Tibial artery (tissue), 4 donors: ENCODE measurements at places on chromosomes 7 and 10.
A peak's percentile ranks its signal among the peaks of the same experiment; 100 is the strongest.

- H3K27me3 ChIP-seq: no peaks in the 10 kb centered on the region
- DNase-seq: no peak
- H3K36me3 ChIP-seq: no peaks in the 10 kb centered on the region
Measured at GRCh38 chr7:135716677-135717238, 11.2 kb downstream of the SLC13A4 start.

DNA sequence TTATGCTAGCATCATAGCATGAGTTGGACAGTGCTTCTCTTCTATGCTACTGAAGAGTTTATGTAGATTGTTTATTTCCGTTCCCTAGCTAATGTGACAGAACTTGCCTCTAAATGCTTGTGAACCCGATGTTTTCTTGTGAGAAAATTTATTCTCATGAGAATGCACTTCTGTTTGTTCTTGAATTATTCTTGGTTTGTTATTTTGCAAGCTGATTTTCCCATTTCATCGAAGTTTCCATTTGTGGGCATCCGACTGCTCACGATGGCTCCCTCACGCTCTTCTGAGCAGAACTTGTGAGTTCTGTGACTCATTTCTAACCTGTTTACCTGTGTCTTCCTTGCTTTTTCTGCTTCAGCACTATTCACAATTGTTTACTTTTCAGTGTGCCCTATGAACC lies 59.9 kb downstream of the WDFY4 start:
- no peaks in the 10 kb centered on the region for H3K36me3 ChIP-seq
- no peak overlapping the region for H3K27ac ChIP-seq
- no peak overlapping the region for H3K4me3 ChIP-seq
- DNase-seq: no peak

DNA sequence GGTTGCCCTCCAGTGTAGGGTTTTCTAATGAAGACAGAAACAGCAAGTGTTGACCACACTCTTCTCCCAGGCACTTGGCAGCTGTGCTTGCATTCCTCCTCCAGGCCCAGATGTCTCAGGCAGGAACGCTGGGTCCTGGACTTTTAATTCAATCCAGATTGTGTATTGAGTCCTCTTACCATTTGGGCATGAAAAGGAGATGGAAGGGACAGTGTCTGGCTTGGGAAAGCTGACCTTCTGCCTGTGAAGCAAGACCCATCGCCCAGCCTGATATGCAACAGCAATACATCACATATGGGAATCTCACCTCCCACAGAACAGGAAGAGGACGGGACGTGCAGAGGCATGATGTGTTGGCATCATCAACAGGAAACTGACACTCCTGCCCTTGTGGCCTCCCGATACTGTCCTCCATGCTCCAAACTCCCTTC lies 174.4 kb upstream of the LYZL2 start:
- H3K27me3 ChIP-seq: no peaks in the 10 kb centered on the region
- peak; percentile 83 for DNase-seq
- peak overlapping the region; percentile 40 for H3K27ac ChIP-seq
- no peak overlapping the region for H3K4me3 ChIP-seq

- H3K27me3 ChIP-seq: peaks cover 80% of the 10 kb centered on the region
- DNase-seq: no peak
Measured at GRCh38 chr7:1599640-1600395, 30.0 kb upstream of the PSMG3 start.

- no peaks in the 10 kb centered on the region for H3K4me1 ChIP-seq
- H3K4me3 ChIP-seq: peak overlapping the region; percentile 42
- H3K36me3 ChIP-seq: no peaks in the 10 kb centered on the region
- no peak overlapping the region for H3K27ac ChIP-seq
- no peaks in the 10 kb centered on the region for H3K27me3 ChIP-seq
Measured at GRCh38 chr7:150736864-150737263, 354 bp upstream of the GIMAP5 start.

DNA sequence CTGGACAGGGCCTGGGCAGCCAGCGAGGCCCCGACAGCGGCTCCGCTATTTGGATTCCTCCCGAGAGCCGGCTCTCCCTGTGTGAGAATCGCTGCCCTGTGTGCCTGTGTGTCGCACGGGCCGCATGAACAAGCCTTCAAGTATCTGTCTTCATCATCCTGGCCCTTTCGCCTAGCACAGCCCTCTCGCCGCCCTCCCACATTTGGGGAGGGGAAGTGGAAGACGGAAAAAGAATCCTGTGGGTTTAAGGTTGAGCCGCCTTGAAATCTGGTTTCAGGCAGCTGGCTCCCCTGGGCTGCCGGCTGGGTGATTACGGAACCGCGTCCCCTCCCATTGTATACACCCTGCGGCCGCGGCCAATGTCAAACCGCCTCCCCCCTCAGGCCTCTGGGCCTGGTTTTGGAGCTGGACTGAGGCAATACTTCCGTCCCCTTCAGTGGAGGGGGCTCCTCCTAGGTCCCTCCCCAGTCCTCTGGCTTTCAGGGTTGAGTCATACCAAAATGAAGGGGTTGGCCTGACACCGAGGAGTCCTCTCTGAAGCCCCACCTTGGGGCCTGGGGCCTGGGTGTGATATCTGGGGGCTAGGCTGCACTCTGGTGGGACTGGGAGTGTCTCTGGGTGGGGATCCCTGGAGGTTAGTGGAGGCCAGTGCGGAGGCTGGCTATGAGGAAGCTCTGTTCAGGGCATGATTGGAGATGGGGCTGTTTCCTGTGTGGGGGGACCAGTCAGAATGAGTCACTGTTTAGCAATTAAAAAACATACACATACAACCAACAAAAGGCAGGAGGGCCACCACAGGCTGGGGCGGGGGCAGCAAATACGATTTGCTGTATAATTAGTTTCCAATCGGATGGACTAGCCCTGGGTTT lies 1.7 kb downstream of the TRIM8 start:
- peaks cover 3% of the 10 kb centered on the region for H3K36me3 ChIP-seq
- no peaks in the 10 kb centered on the region for H3K27me3 ChIP-seq
- peak overlapping the region; percentile 90 for H3K4me3 ChIP-seq
- DNase-seq: peak; percentile 98
- peak overlapping the region; percentile 97 for H3K27ac ChIP-seq

GRCh38 chr7:47539398-47540052 lies 42.4 kb downstream of the TNS3 start:
- DNase-seq: no peak
- no peak overlapping the region for H3K27ac ChIP-seq
- H3K36me3 ChIP-seq: no peaks in the 10 kb centered on the region
- H3K27me3 ChIP-seq: no peaks in the 10 kb centered on the region
- H3K4me1 ChIP-seq: peaks cover 48% of the 10 kb centered on the region
